ENCODE measurements at places on chromosomes 16 and 17.

DNA sequence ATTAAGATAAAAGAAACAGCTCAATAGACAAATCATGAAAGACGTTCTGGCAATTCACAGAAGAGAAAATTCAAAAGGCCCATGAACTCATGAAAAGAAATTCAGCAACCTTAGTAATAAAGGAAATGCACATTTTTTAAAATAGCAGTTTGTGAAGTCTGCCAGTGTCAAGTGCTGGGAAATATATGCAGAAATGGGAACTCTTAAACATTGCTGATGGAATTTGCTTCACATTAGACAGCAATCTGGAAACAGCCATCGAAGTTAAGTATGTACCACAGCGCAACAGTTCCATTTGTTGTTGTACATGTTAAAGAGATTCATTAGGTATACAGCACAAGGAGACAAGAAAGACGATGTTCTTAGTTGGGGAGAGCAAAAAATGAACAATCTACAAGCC is 319.4 kb upstream of the SALL1 start:
- DNase-seq, result no peak

DNA sequence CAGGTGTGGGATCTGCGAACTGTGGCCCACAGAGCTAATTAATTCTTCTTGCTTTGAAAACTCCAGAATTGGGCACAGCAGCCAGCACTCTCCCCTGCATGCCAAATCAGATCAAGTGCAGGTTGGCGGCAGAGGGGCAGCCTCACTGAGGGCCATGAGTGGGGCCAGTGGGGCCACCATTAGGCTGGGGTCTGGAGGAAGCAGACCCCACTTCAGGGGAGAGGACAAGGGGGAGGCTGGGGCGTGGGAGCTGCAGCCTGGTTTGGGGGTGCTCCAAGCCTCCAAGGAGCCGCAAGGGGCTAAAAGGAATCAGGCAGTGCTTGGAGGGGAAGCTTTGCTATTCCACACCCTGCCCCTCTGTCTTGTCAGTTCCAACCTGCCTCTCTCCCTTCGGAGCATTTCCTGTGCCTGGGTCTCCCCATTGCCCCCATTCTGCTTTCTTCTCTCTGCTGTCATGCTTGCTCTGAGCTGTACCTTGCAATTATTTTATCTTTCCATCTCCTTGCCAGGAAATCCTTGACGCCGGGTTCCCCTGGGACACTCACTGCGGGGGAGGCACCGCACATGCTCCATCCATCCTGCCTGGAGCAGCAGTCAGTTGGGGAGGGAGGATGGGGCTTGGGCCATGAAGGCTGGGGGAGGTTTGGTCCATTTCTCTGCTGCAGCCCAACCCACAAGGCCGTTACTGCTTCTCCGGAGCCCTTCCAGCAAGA is 3.3 kb upstream of the ABCC3 start:
- no peak for DNase-seq

GRCh38 chr17:61314368-61315078 is 85.1 kb upstream of the TBX2 start:
- no peak for DNase-seq

DNA sequence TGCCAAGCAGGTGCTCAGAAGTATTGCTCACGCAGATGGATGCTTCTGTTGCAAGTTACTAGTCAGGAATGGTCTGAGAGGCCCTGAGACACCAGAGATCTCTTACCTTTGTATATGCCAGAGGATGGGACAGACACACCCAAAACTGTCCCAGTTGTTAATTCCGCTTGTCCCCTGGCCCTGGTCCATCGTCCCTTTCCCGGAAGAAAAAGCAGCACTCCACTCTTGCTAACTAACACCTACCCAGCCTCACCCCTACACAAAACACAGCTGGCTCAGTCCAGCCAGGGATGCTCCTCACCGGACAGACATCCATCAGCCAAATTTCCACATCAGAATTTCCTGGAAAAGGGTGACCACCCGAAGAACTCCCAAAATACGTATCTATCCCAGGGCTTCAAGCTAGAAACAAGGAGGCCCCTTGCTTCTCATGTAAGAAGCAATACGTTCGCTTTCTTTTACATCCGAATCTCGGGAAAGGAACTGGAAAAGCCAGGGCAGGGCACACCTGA is 2.0 kb downstream of the GAS7 start:
- no peak for DNase-seq

- no peak for DNase-seq
Observed at GRCh38 chr17:38857271-38857670, 3.8 kb upstream of the RPL23 start.

DNA sequence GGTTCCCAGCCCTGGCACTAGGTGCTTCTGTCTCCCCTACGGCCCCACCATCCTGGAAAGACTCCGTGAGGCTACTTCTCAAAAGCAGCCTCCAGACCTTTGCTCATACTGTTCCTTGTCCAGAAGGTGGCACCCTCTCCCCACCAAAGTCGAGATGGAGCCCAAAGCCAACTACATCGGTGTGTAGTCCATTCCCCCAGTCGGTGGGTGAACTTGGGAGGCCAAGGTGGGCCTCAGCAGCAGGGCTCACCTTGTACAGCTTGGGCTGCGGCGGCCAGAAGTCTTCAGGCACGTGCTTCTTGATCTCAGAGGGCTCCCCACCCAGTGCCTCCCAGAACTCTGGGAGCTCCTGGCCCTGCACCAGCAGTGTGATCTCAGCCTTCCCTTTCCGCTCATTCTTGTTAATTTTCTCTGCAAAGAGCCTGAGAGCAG is 10.2 kb downstream of the FLII start:
- DNase-seq, result no peak

GRCh38 chr16:12171206-12171605 is 194.7 kb downstream of the SNX29 start:
- DNase-seq, result peak; percentile 58

GRCh38 chr17:15900871-15901270 is 44.1 kb upstream of the ADORA2B start:
- DNase-seq, result no peak

DNA sequence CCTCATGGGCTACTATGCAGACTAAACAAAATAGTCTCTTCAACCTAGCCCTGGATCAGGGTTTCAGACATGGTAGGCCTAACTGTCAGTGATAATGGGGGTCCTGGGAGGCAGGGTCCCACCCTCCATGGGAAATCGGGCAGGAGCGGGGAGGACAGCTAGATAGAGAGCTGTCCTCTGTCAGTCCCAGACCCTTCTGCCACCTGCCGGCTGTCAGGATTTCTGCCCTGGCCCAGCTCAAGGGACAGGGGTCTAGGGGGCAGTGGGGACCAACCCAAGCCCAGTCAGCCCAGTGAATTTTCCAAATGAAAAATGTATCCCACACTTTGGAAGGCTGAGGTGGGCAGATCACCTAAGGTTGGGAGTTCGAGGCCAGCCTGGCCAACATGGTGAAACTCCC is 5.3 kb downstream of the CA7 start:
- peak; percentile 50 for DNase-seq

GRCh38 chr16:51875834-51876600 is 670.9 kb downstream of the TOX3 start:
- DNase-seq, result no peak

- no peak for DNase-seq
Observed at GRCh38 chr16:24151482-24151939, 104.6 kb upstream of the CACNG3 start.

DNA sequence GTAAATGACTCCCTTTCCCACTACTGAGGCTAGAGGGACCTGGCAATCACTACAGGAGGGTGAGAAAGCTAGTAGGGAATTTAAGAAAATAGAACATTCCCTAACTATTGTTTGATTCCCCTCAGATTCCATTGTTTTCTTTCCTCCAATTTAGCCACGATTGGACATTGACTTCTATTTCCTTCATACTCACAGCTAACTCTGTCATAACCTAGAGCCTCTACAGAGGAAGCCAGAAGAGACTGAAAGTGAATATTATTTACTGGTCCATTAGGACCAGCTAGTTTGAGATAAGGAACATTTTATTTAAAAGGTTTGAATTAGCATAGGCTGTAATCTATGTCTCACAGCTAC is 14.9 kb downstream of the SNF8 start:
- no peak for DNase-seq

GRCh38 chr17:61415374-61416210 is 15.9 kb downstream of the TBX2 start:
- peak; percentile 70 for DNase-seq

DNA sequence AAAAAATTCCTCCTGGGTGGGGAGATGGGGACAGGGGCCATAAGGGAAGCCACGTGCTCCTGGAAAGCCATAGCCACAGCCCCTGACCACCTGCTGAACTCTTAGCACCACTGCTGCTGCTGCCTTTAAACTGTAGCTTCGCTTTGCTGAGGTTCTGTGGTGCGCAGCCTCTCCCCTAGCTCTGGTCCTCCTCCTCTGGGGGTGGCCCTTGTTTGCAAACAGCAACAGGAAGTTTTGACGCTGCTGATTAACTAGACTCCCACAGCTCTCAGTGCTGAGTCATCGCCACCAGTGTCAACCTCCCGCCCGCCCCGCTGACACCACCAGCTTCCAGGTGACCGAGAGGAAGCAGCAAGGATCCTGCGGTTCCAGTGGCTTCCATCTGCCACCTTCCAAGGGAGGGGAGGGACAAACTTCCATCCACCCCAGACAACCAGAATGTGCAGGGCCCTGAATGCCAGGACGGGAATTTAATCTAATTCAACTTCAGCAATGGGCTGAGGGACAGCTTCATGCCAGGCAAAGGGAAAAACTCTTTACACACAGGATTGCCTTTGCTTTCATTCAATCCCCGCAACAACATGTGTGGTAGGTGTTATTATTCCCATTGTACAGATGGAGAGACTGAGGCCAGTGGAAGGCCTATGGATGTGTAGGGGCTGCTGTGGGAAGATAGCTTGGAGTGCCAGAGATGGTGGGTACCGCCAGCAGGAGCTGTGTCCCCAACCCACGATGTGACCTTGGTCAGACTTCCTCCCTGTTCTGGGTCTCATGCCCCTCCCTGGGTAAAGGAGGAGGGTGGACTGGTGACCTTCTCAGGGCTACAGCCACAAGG is 8.1 kb upstream of the KIFC3 start:
- peak; percentile 94 for DNase-seq

GRCh38 chr17:29927546-29927945 is 2.5 kb downstream of the SSH2 start:
- DNase-seq, result no peak

- DNase-seq, result peak; percentile 49
Observed at GRCh38 chr17:79902146-79902791, 63.0 kb upstream of the CBX4 start.

- no peak for DNase-seq
Observed at GRCh38 chr17:80468242-80468641, 8.2 kb downstream of the NPTX1 start.

GRCh38 chr16:31491778-31492418 is 9.0 kb downstream of the SLC5A2 start:
- DNase-seq, result peak; percentile 71

DNA sequence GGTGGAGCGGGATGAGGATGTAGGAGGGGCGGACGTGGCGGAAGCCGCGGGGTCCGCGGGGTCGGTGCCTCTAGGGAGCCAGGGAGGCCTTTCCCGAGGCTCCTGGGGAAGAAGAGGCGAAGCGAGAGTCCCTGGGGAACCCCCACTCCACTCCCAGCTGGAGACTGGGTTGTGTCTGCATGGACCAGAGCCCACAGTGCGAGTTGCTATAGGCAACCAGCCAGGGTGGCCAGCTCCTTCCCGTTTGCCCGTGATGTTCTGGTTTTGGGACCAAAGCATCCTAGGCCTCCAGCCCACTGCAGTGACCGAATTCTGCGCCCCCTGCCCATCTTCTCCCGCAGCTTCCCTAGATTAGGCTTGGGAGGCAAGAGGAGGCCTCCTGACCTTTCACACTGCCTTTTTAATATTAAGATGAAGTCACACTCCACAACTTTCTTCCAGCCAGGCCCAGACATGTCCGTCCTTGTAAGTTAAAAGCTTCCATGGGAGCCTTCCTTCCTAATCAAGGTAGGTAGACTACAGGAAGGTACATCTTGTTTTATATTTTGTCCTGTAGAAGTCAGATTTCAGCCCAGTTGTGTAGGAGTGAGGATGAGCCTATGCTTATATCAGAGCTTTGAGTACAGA is 469 bp downstream of the AMZ2 start:
- no peak for DNase-seq

DNA sequence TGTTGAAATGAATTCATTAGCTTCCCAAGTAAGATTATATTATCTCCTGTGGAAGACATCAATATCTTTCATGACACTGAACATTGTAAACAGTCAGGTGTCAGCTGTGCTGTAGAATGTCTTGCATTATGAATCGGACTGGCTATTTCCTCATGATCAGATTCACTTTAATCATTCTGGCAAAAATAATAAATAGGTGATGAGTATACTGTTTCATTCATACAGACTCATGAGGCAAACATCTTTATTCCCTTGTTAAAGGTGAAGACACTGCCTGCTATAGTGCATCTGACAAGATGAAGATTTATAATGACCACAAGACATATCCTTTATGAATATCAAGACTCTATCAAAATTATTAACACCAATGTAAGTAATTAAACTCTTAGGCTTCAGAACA is 51.3 kb upstream of the ARL6IP1 start:
- DNase-seq, result no peak

GRCh38 chr16:83994087-83994486 is 26.0 kb downstream of the NECAB2 start:
- DNase-seq, result no peak

- DNase-seq, result no peak
Observed at GRCh38 chr17:77466140-77466539, 325.4 kb downstream of the SEC14L1 start.

DNA sequence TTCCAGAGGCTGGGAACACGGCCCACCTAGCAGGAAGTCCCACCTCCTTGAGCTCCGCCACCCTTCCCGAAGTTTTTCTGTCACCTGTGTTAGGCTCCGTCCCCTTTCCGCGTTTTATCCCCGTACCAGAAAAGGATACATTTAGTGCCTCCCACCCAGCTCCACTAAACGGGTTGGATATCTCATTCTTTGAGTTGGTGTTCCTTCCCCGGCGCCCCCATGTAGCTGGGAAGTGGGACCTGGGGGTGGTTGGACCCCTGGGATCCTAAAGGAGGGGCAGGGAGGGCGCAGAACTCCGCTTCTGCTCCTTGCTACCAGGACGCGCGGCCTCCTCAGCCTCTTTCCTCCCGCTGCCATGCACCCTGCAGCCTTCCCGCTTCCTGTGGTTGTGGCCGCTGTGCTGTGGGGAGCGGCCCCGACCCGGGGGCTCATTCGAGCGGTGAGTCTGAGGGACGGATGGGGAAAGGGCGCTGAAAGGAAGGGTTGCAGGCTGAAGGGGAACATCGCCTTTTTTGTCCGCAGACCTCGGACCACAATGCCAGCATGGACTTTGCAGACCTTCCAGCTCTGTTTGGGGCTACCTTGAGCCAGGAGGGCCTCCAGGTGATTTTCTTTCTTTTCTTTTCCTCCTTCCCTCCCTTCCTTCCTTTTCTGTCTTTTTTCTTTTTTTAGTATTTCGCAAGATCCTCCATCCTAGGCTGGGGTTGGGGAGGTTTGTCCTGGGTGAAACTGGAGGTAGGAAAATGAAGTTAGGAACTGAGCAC is 669 bp downstream of the RNF167 start:
- no peak for DNase-seq

GRCh38 chr17:80265205-80266068 is 4.8 kb downstream of the RNF213 start:
- no peak for DNase-seq

- no peak for DNase-seq
Observed at GRCh38 chr16:50246299-50247122, 19.8 kb upstream of the ADCY7 start.

Data from posterior vena cava (tissue), 2 donors.